ENCODE measurements at places on chromosomes 2 and 18.

DNA sequence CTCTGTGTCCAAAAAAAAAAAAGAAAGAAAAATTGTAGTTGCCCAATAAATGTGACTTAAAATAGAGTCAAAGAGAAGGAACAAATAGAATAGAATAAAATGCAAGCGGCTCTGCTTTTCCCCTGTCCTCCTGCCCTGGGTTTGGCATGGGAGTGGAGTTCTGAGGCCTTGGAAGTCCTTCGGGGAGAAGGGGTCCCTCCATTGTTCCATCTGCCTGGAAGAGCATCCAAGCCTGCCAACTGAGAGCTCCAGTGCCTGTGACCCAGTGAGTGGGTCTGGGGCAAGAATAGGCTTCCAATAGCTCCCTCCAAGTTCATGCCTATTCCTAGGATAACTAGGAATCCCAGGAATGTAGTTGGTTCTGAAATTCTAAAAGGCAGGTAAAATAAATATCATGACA is 321.4 kb downstream of the MYCN start:
- DNase-seq = no peak
- peaks cover 10% of the 10 kb centered on the region for H3K4me1 ChIP-seq
- peaks cover 2% of the 10 kb centered on the region for H3K27me3 ChIP-seq
- no peaks in the 10 kb centered on the region for H3K36me3 ChIP-seq

DNA sequence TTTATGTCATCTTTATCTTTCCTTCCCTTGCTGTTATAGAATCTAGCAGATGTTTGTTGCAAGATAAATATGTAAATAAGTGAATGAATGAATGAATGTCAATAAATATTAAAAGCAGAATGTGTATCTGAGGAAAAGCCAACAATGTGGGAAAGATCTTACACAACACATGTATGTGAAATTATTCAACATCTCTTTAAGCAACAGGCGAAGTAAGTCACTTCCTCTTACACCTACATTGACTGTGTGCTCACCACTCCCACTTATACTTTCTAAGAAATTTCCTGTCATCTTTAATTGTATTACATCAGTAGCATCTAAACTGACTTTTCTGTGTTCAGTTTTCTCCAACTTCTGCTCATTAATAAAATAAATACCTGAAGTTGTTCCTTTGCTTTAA is 43.0 kb downstream of the RAD51AP2 start:
- no peaks in the 10 kb centered on the region for H3K36me3 ChIP-seq
- no peak overlapping the region for H3K27ac ChIP-seq
- DNase-seq = no peak
- H3K4me1 ChIP-seq = no peaks in the 10 kb centered on the region

GRCh38 chr18:48781163-48781987 is 169.4 kb downstream of the SMAD7 start:
- H3K27me3 ChIP-seq = no peaks in the 10 kb centered on the region
- H3K27ac ChIP-seq = no peak overlapping the region
- no peaks in the 10 kb centered on the region for H3K36me3 ChIP-seq

- DNase-seq = no peak
- H3K27me3 ChIP-seq = peaks cover 14% of the 10 kb centered on the region
- no peaks in the 10 kb centered on the region for H3K4me1 ChIP-seq
- no peak overlapping the region for H3K27ac ChIP-seq
These were observed 122.2 kb upstream of the PXDN start for GRCh38 chr2:1866402-1867111.

DNA sequence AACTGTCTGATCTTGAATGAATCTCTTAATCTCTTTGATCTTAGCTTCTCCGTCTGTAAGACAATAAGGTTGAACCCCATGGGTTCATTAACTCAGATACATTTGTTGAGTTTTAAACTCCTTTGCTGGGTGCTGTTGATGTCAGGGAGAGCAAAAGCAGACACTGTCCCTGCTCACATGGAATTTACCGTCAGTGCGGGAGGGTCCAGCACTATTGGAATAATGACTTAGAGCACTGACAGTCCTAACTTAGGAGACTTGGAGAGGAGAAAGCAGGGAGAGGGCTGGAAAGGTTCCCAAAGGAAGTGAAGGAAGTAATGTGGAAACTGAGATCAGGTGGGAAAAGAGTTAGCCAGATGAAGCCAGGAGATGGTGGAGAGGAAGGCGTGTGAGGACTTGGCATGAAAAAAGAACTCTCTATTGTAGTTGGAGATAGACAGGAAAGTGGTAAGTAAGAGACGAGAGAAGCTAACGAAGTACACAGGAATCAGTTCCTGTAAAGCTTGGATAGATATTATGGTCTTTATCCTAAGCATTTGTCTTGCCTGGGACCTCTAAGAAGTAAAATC is 141.4 kb upstream of the SERTAD2 start:
- H3K27ac ChIP-seq = no peak overlapping the region
- H3K36me3 ChIP-seq = no peaks in the 10 kb centered on the region
- H3K4me3 ChIP-seq = no peak overlapping the region
- peaks cover 2% of the 10 kb centered on the region for H3K27me3 ChIP-seq

- peaks cover 2% of the 10 kb centered on the region for H3K4me1 ChIP-seq
- no peak overlapping the region for H3K4me3 ChIP-seq
- H3K27me3 ChIP-seq = peaks cover 16% of the 10 kb centered on the region
- H3K36me3 ChIP-seq = no peaks in the 10 kb centered on the region
These were observed 3.7 kb downstream of the STEAP3 start for GRCh38 chr2:119227346-119227745.

DNA sequence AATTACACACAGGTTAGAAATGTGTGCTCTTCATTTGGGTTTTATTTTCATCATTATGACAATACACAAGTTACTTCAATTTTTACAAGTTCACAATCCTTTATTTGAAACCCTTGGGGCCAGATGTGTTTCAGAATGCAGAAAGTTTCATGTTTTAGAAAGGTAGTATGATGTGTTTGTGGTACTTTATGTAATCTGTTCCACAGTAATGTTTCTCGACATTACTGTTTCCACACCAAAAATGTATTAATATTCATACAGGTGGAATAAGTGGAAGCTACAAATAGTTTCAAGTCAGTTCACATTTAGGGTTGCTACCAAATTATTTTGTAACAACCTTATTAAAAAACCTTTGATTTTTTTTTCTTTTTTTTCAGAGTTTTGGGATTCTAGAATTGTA is 10.4 kb downstream of the UBE2E3 start:
- no peaks in the 10 kb centered on the region for H3K27me3 ChIP-seq
- peaks cover 21% of the 10 kb centered on the region for H3K36me3 ChIP-seq
- H3K4me1 ChIP-seq = peaks cover 17% of the 10 kb centered on the region
- no peak overlapping the region for H3K27ac ChIP-seq
- H3K4me3 ChIP-seq = no peak overlapping the region

GRCh38 chr2:96245609-96246390 is 20.0 kb downstream of the TMEM127 start:
- H3K4me1 ChIP-seq = peaks cover 47% of the 10 kb centered on the region
- DNase-seq = no peak
- peaks cover 7% of the 10 kb centered on the region for H3K36me3 ChIP-seq
- H3K4me3 ChIP-seq = no peak overlapping the region
- H3K27ac ChIP-seq = peak overlapping the region; percentile 88

GRCh38 chr2:174350018-174350417 is 15.3 kb downstream of the SP9 start:
- no peak overlapping the region for H3K4me3 ChIP-seq
- peaks cover 2% of the 10 kb centered on the region for H3K4me1 ChIP-seq
- H3K27me3 ChIP-seq = peaks cover 8% of the 10 kb centered on the region
- peaks cover 20% of the 10 kb centered on the region for H3K36me3 ChIP-seq

DNA sequence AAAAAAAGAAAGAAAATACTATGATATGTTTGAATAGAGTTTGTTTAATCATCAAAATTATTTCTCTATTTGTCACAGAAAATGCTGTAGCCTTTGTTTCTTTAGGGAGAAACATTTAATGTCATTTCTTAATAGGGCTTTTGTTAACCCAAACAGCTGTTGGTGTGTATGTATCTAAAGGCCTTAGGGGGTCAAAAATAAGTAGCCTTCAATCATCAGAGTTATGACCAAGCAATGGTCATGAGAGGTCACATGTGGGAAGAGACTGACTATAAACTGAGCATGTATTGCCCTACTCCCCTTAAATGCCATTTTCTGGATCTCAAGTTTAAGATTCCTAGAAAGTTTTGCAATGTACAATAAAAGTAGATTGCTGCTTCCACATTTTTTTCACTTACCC is 22.7 kb downstream of the HNMT start:
- no peak overlapping the region for H3K27ac ChIP-seq
- no peaks in the 10 kb centered on the region for H3K4me1 ChIP-seq
- DNase-seq = no peak
- no peak overlapping the region for H3K4me3 ChIP-seq
- H3K27me3 ChIP-seq = peaks cover 2% of the 10 kb centered on the region

- H3K27me3 ChIP-seq = no peaks in the 10 kb centered on the region
- no peak overlapping the region for H3K27ac ChIP-seq
- no peak for DNase-seq
- H3K4me3 ChIP-seq = no peak overlapping the region
These were observed 227.6 kb downstream of the ASXL3 start for GRCh38 chr18:33805592-33805991.

DNA sequence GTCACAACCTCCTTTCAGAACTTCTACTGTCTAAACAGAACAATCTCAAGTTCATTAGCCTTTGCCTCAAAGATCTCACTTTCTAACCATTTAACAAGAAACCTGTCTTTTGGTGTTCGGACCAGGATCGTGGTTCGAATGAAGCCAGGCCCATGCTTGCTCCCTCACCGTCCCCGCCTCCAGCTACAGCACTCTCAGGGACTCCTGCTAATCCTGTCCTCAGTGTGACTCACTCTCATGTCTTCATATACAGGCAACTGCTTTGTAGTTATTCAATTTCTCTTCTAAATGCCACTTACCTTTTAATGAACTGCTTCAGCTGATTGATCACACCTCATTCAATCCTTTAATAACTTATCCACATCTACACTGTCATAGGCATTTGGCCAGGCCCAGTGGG is 15.8 kb downstream of the SERTAD2 start:
- peaks cover 66% of the 10 kb centered on the region for H3K4me1 ChIP-seq
- H3K4me3 ChIP-seq = peak overlapping the region; percentile 4
- H3K36me3 ChIP-seq = peaks cover 23% of the 10 kb centered on the region
- peak overlapping the region; percentile 78 for H3K27ac ChIP-seq
- no peaks in the 10 kb centered on the region for H3K27me3 ChIP-seq

DNA sequence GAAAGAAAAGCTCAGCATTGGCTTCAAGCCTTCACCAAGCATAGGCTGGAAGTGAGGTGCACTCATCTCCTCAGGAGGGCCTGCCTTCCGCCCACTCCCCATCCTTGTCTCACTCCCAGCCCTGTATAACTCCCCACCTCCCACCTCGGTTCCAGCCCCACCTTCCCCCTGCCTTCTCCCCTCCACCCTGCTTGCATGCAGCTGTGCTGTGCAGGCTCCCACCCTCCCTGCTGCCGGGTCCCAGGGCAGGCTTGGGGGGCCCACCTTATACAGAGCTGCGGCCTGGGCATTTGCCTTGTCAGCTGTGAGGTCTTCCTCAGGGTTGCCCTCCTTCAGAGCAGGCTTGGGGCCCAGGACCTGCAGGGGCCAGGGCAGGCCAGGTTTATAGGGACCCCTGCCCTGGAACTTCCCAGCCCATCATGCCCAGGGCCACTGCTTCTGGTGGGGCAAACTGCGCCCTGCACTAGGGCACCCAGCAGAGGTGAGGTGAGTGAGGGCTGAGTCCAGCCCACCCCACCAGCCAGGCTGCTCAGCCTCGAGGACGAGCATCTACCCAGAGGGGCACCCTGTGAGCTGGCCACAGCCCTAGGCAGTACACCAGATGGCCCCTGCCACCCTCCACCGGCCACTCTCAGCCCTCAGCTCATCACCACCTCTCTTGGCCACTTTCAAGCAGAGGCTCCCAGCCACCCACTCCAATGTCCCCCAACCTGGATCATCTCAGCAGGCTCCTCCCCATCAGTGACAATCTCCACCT is 11.6 kb downstream of the CAPG start:
- no peaks in the 10 kb centered on the region for H3K27me3 ChIP-seq
- peaks cover 6% of the 10 kb centered on the region for H3K4me1 ChIP-seq
- H3K4me3 ChIP-seq = no peak overlapping the region

GRCh38 chr18:70165936-70166335 is 39.6 kb downstream of the RTTN start:
- DNase-seq = no peak
- no peak overlapping the region for H3K4me3 ChIP-seq
- H3K36me3 ChIP-seq = peaks cover 35% of the 10 kb centered on the region
- no peak overlapping the region for H3K27ac ChIP-seq
- no peaks in the 10 kb centered on the region for H3K27me3 ChIP-seq

DNA sequence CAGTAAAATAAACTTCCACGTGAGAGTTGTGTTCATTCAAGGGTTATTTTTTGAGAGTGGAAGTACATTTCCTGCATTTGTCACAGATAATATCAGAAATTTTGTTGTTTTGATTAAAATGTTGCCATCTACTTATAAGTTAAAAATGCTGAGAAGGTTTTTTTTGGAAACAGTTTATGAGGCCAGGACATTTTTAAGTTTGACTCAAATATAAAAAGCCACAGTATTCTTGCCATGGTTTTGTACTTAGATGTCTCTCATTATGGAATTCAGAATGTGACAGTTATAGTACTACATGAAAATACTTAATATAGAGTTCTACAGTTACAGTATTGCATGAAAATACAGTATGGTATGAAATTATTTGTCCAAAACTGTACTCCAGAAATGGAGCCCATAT is 44.1 kb downstream of the PDK1 start:
- no peak overlapping the region for H3K4me3 ChIP-seq
- no peak for DNase-seq

DNA sequence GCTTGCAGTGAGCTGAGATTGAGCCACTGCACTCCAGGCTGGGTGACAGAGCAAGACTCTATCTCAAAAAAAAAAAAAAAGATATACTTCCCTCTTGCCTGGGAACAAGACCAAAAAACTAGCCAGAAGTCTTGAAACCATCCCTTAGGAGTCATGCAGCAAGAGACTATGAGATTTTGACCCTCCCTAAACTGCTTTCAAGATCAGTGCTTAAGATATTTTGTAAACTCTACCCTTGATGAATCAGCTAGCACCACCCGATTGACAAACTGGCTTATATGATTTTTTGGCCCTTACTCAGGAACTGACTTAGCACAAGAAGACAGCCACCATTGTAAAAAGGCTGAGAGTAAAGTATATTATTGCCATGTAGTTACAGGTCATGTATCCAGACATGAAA is 3.8 kb downstream of the SULT1C3 start:
- peaks cover 5% of the 10 kb centered on the region for H3K27me3 ChIP-seq
- no peak overlapping the region for H3K27ac ChIP-seq
- no peaks in the 10 kb centered on the region for H3K4me1 ChIP-seq
- H3K4me3 ChIP-seq = no peak overlapping the region
- H3K36me3 ChIP-seq = no peaks in the 10 kb centered on the region

- no peaks in the 10 kb centered on the region for H3K4me1 ChIP-seq
- H3K4me3 ChIP-seq = no peak overlapping the region
- H3K27ac ChIP-seq = no peak overlapping the region
- no peak for DNase-seq
- no peaks in the 10 kb centered on the region for H3K36me3 ChIP-seq
These were observed 159.1 kb upstream of the LHCGR start for GRCh38 chr2:48914477-48915089.

GRCh38 chr2:190903693-190904450 is 23.3 kb downstream of the GLS start:
- H3K36me3 ChIP-seq = peaks cover 47% of the 10 kb centered on the region
- H3K27me3 ChIP-seq = no peaks in the 10 kb centered on the region
- H3K4me3 ChIP-seq = no peak overlapping the region

DNA sequence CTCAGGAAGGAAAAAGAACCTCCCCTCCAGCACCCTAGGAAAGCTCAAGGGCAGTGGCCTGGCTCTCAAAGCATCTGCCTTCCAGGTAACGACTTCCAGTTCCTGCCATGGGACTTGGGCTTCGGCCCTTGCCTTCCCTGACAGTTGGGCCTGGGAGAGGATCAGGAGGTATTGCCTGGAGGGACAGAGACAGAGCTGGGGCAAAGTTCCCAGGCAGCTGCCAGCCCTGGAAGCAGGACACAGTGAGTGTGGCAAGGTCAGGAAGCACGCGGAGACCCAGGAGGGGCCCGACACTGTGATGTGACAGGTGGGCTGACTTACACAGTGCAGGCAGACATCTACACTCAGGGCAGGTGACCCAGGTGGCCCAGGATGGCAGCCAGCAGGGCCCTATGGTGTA is 87.5 kb upstream of the BOD1L2 start:
- H3K27ac ChIP-seq = no peak overlapping the region
- no peaks in the 10 kb centered on the region for H3K36me3 ChIP-seq
- DNase-seq = no peak
- peaks cover 19% of the 10 kb centered on the region for H3K27me3 ChIP-seq

All from activated CD4-positive, alpha-beta T cell treated with anti-CD3 and anti-CD28 coated beads for 36 hours (primary cell).